ENCODE measurements at places on chromosomes 16 and 17.

DNA sequence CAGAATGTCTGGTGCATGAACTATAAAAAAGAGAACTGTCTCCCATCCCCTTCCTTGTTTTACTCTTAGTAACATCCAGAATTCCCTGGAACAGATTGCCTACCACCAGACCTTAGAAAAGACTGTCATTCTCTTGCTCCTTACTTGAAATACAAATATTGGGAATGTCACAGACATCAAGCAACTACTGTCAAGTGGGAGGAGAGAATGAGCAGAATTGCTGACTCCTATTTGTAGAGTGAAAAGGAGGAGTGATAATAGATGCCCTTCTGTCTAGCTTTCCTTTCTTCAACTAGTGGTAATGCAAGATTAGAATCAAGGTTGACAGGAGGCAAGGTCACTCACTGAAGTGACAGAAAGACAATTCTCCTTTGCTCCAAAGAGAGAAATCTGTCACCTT, 23.9 kb upstream of the NOL11 start:
- no peak for DNase-seq

DNA sequence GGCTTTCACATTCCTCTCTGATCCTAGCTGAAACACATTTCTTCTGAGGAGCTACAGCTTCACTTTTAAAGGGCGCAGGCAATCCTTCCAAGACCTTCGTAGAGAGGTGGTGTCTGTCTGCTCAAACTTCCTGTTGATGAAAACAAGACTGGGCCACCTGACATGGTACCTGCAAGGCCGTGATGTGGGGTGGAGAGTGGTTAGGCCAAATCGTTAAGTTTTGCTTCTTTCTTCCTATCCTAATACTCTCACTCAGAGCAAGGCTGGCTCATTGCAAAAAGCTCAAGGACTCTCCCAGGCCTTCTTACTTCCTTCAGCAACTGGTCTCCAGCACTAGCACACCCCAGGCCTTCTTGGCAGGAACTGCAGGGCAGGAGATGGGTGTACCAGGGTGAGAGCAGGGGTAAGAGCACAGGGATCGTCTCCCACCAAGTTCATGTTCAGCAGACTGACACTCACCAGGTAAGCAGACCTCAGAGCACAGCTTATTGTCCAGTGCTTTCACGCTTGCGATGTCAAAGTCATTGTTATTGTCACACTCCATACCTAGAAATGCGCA, 10.9 kb upstream of the FOXJ1 start:
- DNase-seq = no peak

GRCh38 chr16:50309156-50309526, 42.8 kb downstream of the ADCY7 start:
- DNase-seq = peak; percentile 3

DNA sequence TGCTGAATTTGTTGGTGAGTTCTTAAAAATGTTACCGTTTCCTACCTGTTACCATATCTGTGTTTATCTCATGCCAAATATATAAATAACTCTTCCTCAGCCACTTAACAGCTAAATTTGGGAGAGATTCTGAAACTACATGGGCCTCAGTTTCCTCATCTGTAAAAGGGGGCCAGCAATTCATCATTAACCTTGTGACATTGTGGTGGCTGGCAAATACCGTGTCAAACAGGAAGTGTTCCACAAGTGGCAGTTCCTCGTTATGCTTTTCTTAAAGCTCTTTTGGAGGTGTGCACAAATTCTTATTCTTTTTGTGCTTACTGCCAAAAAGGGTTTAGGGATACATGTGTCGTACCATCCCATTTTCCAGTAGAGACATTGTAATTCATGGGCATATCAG, 220.4 kb upstream of the CACNG5 start:
- no peak for DNase-seq

- DNase-seq = no peak
Observed at GRCh38 chr16:68985268-68985667, 120.2 kb upstream of the HAS3 start.

GRCh38 chr17:37839196-37839978, 84.8 kb upstream of the TBC1D3K start:
- DNase-seq = no peak

DNA sequence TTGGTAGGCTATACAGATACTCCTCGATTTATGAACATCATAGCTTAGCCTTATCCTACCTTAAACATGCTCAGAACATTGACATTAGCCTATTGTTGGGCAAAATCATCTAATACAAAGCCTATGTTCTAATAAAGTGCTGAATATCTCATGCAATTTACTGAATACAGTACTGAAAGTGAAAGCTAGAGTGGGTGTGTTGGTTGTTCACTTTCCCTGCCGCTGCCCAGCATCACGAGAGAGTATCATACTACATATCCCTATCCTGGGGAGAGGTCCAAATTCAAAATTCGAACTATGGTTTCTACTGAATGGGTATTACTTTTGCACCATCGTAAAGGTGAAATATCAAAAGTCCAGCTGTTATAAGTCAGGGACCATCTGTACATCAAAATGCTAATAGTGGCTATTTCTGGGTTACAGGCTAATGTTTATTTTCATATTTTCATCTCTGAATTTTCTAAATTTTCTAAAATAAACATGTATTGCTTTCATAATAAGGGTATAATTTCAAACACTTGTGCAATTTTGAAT, 54.5 kb downstream of the NACA2 start:
- DNase-seq = no peak

- no peak for DNase-seq
Observed at GRCh38 chr17:18314059-18314730, 599 bp downstream of the TOP3A start.

- no peak for DNase-seq
Observed at GRCh38 chr16:17245776-17246175, 225.0 kb downstream of the XYLT1 start.

DNA sequence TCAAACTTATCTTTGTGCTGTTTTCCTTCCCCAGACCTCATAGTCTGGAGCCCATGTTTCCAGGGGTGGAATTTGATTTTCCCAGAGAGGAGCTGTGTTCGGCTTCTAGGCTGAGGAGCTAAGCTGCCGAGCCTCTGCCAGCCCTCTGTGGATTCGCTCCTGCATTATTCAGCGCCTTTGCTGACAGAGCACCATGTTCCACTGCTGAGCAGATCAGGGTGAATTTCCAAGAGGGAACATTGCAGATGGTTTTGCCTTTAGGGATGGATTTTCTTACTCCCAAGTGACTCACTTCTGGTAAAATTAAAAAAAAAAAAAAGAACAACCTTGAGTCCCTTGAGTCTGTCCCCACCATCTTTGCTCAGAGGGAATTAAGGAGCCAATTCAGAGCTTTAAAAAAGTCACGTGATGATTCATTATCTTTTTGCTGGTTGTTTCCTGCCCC, 229.5 kb downstream of the PRKCA start:
- DNase-seq = no peak

GRCh38 chr17:44707755-44708400, 587 bp upstream of the DBF4B start:
- DNase-seq = no peak

DNA sequence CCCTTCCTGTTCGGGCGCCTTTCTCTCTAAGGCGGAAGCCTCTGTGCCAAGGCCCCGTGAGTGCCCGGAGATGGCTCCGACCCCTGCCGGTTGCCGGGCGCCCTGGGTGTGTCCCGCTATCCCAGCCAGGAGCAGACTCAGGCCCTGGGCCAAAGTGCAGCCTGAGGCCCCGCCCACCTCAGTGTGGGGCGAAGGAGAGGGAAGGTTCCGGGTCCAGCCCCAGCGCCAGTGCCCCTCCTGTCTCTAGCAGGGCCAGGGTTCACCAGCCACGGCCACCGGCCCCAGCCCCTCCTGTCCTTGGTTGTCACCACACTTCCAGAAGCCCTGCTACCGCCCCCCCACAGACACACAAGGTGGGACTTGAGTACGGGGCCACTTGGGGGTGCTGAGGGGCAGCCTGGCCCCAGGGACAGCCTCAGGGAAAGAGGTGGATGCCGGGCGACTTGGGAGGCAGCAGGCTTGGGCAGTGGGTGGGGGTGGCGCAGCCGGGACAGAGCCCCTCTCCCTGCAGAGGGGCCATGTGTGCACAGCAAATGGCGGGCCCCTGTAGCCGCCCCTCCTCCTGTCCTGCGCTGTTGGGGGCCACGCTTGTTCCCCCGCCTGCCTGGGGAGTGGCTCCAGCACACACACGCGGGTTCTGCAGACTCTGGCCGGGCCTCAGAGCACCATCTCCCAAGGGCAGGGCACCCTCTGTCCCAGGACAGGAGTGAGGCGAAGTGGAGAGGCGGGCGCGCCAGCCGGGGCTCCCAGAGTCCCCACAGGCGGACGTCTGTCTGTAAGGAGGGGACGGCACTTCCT, 6.0 kb downstream of the C1QTNF8 start:
- no peak for DNase-seq

- DNase-seq = no peak
Observed at GRCh38 chr16:67299269-67299668, 19.9 kb downstream of the PLEKHG4 start.

GRCh38 chr16:26102369-26102768, 410.6 kb downstream of the HS3ST4 start:
- DNase-seq = no peak

DNA sequence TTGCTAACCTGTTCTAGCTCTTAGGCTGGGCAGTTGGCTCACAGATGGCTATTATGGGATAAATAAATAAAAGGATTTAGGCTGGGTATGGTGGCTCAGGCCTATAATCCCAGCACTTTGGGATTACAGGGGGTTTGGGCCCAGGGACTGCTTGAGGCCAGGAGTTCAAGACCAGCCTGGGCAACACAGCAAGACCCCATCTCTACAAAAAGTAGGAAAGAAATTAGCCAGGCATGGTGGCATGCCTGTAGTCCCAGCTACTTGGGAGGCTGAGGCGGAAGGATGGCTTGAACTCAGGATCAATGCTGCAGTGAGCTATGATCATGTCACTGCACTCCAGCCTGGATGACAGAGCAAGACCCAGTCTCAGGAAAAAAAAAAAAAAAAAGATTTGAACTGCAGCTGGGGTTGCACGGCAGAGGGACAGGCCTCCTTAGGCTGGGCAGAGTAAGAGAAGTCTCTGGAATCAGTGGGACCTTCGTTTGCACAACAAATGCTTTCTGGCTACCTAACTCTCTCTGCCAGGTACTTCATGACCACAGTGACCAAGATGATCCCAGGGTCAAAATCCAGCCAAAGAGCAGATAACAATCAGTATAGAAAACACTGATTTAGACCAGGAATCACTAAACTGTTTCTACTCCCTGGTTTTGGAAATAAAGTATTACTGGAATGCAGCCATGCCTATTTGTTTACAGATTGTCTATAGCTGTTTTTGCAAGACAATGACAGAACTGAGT, 6.8 kb downstream of the RUSF1 start:
- DNase-seq = no peak

DNA sequence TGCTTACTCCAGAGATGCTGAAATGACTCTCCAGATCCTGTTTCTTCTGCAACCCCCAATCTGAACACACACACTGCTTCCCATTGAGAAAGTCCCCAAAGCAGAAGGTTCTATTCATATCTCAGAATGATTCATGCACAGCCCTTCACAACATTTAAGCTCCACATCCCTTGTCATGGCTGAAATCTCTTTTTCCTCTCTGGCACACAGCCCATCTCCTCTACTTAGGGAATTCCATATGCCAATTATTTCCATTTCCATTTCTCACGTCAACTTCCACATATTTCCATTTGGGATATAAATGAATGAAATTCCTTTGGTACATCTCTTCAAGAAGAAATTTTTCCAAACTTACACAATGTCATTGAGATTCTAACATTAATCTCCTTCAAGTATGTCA, 119.6 kb downstream of the CDH11 start:
- no peak for DNase-seq

GRCh38 chr16:4572715-4573114, 16.6 kb downstream of the C16orf96 start:
- DNase-seq = no peak

DNA sequence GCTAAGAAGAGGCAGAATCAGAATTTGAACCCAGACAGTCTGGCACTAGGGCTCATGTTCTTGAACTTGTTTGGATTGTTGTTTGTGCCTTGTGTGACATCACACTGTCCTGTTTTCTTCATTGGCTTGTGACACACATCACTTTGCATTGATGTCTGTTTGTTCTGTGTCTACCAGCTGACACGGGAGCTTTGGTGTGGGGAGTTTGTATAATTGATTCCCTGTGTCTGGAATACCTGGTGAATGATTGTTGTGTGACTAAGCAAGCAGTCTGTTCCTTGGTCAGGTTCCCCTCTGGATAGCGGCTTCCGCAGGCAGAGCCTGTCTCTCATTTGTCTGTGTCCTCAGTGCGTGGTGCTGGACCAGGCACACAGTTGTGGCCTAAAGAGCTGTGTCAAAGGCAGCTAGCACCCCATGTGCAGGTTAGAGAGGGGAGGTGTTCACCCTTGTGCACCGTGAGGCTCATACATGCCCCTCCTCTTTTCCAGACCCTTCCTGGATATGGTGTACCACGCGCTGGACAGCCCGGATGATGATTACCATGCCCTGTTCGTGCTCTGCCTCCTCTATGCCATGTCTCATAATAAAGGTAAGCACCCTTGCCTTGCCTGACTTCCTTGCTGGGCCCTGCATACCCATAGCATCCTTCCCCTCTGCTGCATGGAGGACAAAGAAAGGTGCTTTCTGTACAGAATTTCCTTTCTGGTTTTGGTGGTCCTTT, 80.1 kb downstream of the CLEC16A start:
- no peak for DNase-seq

DNA sequence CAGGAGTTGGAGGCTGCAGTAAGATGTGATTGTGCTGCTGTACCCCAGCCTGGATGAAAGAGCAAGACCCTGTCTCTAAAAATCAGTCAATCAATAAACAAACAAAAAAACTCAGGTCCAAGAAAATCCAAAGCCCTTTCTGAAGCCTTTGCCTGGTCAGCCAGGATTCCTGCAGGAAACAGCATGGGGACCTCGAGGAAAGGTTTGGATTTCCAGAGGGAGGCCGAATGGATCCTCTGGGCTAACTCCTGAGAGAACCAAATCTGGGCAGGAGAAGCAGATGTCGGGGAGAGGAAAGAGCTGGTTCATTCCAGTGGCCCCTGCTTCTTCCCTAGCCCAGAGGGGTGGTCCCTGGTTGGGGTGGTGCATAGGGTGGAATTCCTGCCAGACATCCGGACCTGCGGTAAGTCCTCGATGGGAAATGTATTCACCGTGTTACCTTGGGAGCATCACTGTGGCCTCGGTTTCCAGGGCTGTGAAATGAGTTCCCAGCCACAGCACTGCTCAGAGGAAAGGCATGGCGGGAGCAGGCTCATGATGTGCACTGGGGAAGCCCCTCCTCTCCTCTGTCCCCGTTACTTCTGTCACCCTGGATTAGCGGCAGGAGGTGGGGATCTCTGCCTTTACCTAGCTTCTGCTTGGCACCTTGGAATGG, 75.1 kb downstream of the CYLD start:
- no peak for DNase-seq

GRCh38 chr16:27824786-27825185, 238.7 kb downstream of the GSG1L start:
- no peak for DNase-seq

GRCh38 chr17:58572846-58573245, 58.4 kb upstream of the MTMR4 start:
- no peak for DNase-seq
